Stimulated activated CD8-positive, alpha-beta memory T cell treated with anti-CD3 and anti-CD28 coated beads, Interleukin-4, amount 100 ng/mL, for 4 hours (primary cell): ENCODE measurements at places on chromosomes 11 and 22.
A peak's percentile ranks its signal among the peaks of the same experiment; 100 is the strongest.

GRCh38 chr11:65110354-65110861 lies 1.3 kb upstream of the TM7SF2 start:
- peak; percentile 100 for DNase-seq

- no peak for DNase-seq
Observed at GRCh38 chr11:19458231-19458630, 217.5 kb upstream of the E2F8 start.

GRCh38 chr11:69251639-69252489 lies 42.1 kb upstream of the MYEOV start:
- no peak for DNase-seq

- DNase-seq: no peak
Observed at GRCh38 chr11:73320763-73321603, 12.9 kb downstream of the ARHGEF17 start.

GRCh38 chr11:14454861-14455632 lies 44.6 kb downstream of the COPB1 start:
- no peak for DNase-seq

- peak; percentile 65 for DNase-seq
Observed at GRCh38 chr11:111378861-111379601, at the start of gene POU2AF1. Gene POU2AF1, minus strand, starts transcription at chr11:111379275. Its CDS starts 98 bp downstream, at chr11:111379177.

DNA sequence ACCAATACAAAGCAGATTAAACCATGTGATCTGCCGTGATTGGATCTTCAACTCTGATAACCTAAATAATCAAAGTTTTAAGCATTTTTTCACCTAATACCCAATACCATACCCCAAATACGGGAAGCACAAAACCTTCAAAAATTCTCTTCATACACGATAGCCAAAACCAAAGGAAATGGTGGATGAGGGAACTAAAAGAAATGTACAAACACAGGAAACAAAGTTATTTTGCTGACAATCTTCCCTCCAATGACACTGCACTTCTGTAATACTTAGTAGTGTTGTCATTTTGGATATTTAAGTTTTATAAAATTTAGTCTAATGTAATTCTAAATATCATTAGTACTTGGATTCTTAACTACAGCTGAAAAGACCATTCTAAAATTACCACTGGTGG lies 27.0 kb downstream of the CSTF3 start:
- no peak for DNase-seq

- no peak for DNase-seq
Observed at GRCh38 chr22:48098243-48098920, 1335.9 kb downstream of the TBC1D22A start.

GRCh38 chr22:49492308-49492707 lies 335.4 kb downstream of the BRD1 start:
- DNase-seq: no peak

DNA sequence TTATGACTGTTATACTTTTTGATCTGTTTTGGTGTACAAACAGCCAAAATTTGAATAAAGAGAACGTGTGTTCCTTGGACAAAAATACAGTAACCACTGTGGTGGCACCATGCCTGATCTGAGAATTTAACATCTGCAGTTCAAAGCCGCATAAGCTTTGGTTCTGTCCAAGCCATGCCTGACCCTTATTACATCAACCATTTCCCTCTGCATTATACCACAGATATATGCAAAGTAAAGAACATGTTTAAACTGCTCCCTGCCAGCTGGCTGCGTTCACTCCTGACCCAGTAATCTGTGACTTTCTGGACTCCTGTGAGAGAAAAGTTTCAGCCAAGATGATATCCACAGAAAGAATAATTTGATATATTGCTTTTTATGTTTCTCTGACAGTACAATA lies 890.5 kb upstream of the ANO3 start:
- DNase-seq: no peak

- no peak for DNase-seq
Observed at GRCh38 chr11:28842716-28843115, 734.5 kb downstream of the METTL15 start.

DNA sequence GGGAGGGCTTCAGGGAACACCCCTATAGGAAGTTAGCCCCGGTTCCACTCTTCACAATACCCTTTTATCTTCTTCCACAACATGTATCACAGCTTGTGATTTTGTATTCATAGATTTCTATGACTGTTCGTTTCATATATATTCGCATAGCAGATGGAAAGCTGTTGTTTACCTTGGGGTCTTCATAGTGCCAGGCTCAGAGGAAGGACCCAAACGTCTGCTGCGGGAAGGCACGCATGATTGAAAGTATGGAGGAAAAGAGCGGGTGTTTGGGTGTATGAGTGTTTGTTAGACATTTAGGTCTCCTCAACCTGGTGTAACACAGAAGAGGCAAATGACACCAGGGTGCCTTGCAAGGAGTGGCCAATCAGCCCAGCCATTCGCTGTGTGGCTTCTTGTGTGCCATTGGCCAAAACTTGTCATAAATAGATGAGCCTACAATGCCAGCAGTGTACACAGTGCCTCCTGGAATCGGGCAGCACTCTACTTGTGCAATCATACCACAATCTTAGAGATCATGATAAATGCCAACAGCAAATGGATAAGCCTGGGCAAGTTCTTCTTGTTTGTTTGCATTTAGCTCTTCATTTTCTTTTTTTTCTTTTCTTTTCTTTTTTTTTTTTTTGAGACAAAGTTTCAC lies 10.9 kb upstream of the ADA2 start:
- no peak for DNase-seq

GRCh38 chr11:55849037-55849436 lies 10.5 kb downstream of the OR5D16 start:
- no peak for DNase-seq

DNA sequence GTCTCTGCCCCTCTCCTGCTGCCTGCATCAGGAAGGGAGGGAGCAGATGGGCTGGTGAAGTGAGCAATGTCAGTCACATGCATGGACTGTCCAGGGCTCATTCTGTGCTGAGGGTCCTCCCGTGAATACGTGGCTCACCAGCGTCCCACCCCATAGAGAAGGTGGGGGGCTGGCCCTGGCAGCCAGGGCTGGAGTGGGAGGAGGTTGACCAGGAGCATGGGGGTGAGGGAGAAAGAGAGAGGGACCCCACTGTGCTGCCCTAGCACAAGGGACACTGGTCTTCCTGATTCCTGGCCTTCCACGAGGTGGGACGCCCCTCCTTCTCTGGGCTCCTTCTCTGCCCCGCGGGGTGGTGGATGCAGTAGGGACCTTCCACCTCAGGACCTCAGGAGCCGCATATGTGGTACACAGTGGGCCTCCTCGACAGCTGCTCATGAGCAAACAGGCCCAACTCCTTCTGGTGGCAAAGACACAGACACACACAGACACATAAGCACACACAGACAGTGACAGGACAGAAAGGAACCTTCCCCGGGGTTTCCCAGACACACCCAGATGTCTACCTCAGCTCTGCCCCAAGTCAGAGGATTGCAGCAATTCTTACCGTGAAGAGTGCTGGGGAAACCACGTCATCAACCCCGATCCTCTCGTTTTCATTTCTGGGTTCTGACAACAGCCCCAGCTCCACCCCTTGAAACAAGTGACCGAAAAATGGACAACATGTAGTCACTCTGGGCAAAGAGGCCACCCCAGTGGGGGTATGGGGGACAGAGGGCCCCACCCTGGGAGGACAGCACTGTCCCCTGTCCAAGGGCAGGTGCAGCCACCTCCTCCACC lies 3.6 kb upstream of the APOBEC3A start:
- DNase-seq: no peak

DNA sequence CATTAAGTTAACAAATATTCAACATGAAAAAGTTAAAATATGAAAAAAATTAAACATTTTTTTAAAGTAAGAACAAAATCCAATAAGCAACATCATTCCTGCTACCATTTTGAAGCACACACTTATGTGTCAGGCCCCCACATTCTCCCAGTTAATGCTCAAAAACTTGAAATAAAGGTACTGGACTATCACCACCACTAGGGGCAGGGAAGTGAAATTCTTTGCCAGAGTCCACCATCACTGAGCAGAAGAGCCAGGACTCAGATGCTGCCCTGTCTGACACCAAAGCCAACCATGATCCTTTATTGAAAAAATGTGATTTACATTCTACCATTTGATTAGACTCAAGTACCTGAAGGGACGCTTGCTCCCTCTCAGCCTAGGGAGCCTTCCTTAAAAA lies 39.1 kb downstream of the PITPNB start:
- DNase-seq: no peak

DNA sequence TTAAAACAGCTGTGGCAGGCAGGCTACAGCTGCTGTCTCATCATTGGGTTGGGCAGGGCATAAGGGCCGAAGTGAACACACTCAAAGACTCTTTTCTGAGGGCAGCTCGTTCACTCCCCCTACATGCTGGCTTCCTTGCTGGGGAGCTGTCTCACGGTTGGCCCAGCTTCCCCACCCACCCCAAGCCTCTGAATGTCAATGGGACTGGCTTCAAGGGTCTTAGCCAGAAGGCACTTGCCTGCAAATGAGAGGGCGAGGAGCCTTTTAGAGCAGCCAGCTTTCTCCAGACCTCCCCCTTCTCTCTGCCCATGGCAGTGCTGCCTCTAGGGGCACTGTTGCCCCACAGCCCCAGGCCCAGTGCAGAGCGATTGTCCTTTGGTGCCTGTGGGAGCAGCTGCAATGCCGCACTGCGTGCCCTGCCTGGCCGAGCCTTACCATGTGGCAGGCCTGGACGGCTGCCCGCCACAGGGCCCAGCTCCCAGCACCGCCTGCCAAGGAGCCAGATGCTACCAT lies 94.7 kb upstream of the RASSF10 start:
- DNase-seq: no peak

DNA sequence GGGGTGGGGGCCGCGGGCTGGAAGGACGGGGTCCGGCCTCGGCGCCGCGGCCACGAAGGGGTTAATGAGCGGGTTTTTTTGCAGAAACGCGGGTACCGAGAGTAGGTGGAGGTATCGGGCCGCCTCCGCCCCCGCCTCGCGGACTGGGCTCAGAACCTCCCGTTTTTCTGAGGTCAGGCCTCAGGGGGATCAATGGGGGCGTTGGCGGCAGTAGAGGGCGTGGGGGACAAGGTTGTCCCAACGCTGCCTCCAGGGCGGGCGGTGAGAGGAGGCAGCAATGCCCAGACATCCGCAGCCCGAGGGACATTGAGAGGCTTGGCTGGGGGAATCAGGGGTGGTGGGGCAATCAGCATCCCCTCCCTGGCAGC lies 34.8 kb upstream of the PRODH start:
- no peak for DNase-seq

- DNase-seq: no peak
Observed at GRCh38 chr11:13348305-13348704, 70.7 kb downstream of the BMAL1 start.

DNA sequence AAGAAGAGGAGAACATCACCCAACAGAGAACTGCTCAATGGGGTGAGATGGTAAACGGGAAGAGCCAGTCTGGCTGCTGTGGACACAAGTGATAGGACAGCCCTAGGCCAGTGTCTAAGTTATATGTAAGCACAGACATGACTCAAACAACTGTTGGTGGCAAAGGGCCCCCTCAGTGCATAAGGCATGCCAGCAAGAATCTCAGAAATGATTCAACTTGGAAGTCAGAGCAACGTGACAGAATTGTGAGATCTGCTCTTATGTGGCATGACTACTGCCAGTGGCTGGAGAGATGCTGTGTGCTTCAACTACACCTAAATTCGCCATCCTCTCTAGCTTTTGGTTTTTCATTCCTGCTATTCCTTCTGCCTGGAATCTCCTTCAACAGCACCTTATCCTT lies 7.4 kb downstream of the SLN start:
- DNase-seq: no peak

DNA sequence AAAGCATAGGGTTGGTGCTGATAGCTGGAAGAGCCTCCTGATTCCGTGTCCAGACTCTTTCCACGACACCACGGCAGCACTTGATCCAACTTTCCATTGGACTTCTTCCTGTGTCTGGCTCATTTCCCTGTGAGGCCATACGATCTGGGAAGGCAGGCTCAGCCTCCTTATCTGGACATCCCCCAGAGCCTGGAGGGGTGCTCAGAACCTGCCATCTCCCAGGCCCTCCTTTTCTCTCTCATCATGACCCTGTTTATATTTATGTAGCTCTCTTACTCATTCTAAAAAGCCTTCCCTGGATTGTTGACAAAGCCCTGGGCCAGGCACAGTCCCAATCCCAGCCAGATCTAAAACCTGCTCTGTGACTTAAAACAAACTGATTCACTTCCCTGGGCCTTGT lies 7.8 kb upstream of the BCL9L start:
- DNase-seq: no peak

GRCh38 chr11:47035108-47035507 lies 98.5 kb downstream of the CSTPP1 start:
- DNase-seq: no peak

DNA sequence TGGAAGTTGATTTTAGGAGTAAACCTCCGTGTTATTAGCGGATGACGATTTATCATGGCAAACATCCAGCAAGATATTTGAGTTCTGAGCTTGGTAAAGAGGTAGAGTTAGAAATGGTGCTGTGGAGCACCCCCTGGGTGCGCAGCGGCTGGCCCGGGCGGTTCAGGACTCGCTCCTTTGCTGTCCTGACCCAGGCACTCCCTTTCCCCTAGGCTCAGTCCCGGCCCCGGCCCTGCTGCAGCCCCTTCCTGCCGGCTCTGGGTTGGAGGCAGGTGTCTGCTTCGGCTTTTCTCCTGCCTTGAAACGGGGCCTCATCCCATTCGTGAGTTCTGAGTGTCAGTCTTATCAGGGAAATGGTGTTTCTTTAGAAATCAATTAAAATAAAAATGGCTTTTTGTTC lies 33.4 kb downstream of the AP2A2 start:
- DNase-seq: no peak

- DNase-seq: no peak
Observed at GRCh38 chr11:115885535-115886421, 381.6 kb upstream of the CADM1 start.

- DNase-seq: no peak
Observed at GRCh38 chr11:77249427-77249826, 52.1 kb downstream of the GDPD4 start.

- DNase-seq: no peak
Observed at GRCh38 chr22:50153756-50154140, 16.8 kb upstream of the PANX2 start.

GRCh38 chr11:33866936-33867335 lies 24.9 kb downstream of the LMO2 start:
- DNase-seq: no peak

DNA sequence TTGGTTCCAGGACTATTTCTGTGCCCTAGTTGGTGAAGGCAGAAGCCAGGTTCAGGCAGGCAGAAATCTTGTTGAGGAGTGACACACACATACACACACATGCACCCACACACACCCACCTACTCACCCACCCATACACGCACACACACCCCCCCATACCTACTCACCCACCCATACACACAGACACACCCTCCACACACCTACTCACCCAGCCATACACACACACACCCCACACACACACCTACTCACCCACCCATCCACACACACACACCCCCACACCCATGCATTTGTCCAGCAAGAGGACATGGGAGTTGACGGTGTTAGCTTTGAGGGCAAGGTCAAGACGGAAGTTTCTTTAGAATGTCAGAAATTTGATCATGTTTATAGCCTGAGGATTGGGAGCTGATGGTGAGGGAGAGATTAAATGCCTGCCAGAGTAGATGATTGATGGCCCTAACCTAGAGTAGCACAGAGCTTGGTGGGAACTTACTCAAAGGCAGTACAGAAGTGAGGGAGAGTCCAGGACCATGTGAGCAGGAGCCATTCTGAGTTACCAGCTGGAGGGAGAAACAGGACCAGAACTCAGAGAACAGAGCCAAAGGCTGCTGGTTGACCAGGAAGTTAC lies 68.9 kb downstream of the CYB5R2 start:
- DNase-seq: no peak

GRCh38 chr11:73375830-73376159 lies 404 bp upstream of the RELT start:
- DNase-seq: no peak
